ENCODE measurements at places on chromosomes 2 and 18.

DNA sequence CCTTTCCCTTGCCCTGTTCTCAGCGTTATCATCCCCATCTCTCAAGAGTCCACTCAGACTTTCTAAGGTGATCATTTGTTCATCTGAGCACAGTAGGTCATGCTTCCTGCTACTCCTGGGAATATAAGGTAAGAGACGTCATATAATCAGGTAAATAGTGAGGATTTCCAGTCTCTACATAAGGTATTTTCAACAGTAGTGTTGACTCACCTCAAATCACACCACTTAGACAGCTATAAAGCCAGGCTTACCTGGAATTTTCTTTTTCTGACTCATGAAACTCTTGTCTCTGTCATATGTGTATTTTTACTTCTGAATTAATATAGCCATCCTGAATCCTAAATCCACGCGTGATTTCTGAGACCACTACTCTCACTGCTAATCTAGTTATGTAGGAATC lies 443.2 kb downstream of the ARHGAP15 start:
- DNase-seq = no peak

DNA sequence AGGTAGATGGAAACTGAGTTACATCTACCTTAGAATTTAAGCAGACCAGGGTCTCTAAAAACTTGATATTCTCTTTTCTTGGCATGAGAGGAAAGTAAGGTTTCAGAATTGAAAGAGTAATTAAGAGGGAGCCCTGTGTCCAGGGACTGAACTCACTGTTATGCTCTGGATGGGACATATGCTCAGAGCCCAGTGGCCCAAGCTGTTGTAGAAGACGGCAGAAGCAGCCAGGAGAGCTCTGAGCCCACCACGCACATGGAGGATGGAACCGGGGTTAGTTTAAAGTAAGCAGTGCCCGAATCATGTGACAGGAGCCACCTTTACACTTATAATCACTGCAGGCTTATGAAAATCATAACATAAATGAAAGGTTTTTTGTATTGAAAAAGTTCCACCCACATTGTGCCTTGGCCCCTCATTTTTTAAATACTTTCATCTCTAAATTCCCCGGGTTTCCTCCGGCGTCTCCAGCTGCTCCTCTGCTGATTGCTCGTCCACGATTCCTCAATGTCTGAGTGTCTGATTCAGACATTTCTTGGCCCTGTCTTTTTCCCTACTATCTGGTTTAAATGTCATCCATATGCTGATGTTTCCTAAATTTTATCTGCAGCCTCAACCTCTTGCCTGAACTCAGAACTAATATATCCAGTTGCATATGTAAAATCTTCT lies 36.1 kb upstream of the SPTBN1 start:
- no peak for DNase-seq

DNA sequence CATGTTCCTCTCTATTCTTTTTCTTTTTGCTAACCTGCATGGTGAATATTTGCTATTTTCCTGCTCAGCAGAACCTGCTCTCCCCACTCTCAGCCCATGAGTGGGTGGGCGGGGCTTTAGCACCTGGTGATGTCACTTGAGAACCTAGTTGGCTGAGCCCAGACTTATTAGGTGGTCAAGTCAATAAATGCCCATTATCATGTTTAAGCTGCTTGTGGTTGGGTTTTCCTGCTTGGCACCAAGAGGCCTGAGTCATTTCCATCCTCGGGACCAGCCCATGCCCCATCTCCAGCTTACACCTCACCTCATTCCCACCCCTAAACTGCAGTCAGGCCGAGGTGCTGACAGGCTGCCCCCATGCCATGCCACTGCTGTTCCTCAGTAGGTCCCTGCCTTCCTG lies 226.6 kb downstream of the ANKRD30B start:
- DNase-seq = no peak

- DNase-seq = no peak
These were observed 518.3 kb downstream of the XIRP2 start for GRCh38 chr2:167406558-167406957.

DNA sequence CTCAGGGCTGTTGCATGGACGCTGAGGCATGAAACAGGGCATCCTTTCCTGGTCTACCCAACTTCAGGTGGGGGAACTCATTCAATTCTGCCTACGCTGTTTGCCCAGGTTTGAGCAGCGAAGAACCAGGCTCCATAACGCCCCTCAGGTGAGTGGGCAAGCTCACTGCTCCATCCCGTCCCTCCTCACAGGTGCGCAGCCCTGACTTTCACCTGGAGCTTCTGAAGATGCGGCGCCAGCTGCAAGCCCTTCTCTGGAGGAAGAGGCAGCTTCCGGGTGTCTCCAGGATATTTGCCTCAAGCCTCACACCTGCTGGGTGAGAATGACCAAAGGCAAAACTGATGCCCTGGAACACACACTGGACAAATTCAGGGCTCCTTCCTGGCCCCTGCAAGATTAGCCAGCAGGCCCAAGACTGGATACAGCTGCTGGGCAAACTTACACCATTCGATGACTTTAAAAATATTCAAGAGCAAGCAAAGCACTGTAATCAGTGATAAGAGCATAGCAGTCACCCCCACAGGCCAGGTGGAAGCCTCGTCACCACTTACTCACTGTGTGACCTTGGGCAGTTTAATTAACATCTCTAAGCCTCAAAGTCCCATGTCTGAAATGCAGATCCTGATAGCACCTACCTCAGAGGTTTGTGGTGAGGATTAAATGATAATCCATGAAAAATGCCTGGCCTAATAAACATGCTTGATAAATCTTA lies 97.7 kb downstream of the GYPC start:
- DNase-seq = no peak

DNA sequence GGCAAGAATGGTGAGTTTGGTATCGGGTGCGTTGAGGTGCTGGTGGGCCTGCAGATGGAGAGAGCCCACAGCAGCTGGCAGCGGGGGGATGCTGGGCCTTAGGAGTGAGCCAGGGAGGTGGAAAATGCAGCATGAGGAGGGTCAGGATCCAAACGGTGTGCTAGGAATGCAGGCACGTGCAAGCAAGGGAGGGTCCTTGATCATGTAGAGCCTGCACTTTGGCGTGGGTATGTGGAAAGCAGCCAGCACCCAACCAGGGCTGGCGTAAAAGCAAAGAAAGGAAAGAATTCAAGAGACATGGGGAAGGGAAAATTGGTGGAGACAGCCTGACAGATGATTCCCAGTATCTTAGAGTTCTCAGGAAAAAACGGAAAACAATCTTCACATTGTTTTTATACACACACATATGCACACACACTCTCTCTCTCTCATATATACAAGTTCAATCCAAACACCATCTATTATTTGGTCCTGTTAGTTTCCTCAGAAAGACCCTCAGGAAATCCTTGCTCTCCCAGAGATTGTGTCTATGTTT lies 46.3 kb downstream of the LTBP1 start:
- DNase-seq = no peak

DNA sequence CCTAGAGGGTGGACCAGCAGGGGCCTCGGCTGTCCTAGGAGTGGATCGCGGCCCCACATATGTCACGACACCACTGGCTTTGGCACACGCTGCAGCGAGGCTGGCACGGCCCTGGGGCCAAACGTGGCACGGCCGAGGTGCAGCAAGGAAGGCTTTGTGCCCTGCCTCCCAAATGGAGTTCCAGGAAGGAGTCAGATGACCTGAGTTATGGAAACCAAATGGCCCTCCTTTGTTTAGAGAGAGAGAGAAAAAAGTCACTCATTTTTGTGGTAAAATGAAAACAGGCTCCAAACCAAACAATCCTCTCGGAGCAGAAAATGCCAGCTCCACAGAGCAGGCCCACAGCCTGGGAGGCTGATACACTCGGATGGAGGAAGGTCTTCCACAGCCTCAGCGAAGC lies 105.6 kb downstream of the ANTXR1 start:
- no peak for DNase-seq

GRCh38 chr2:119760956-119761275 lies 1.2 kb downstream of the PTPN4 start:
- DNase-seq = no peak

DNA sequence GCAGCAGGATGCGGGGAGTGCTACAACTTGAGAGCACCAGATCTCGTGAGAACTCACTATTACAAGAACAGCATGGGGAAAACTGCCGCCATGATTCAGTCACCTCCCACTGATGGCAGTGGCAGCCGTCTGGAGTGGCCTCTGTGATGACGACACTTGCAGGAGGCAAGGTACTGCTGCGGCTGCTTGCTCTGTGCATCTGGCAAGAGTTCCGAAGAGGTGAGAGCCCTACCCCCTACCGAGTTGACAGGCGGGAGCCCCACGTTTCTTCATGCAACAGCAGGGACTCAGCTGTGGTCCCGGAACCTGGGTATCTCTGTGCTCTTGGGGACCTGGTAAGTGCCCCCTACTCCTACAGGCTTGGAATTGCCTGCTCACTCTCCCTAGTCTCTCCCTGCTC lies 1672.7 kb upstream of the TMEFF2 start:
- no peak for DNase-seq

- no peak for DNase-seq
These were observed 82.6 kb upstream of the ALPP start for GRCh38 chr2:232295971-232296370.

DNA sequence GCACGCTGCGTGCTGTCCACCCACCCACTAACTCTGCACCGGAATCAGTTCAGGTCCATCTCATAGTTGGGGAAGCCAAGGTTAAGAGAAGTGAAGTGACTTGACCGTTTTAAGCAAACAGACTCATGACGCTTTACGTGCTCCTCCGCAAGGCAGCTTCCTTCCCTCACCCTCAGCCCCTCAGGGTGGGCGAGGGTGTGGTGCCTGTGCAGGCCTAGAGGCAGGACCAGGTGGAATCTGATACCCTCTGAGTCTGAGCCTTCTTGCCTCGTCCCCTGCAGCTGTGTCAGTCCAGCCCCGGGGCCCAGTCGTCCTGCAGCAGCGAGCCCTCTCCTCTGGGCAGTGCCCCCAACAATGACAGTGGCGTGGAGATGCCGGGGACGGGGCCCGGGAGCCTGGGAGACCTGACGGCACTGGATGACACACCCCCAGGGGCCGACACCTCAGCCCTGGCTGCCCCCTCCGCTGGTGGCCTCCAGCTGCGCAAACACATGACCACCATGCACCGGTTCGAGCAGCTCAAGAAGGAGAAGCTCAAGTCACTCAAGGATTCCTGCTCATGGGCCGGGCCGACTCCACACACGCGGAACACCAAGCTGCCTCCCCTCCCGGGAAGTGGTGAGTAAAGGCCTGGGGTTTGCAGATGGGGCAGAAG lies 250.5 kb downstream of the GLI2 start:
- DNase-seq = no peak

DNA sequence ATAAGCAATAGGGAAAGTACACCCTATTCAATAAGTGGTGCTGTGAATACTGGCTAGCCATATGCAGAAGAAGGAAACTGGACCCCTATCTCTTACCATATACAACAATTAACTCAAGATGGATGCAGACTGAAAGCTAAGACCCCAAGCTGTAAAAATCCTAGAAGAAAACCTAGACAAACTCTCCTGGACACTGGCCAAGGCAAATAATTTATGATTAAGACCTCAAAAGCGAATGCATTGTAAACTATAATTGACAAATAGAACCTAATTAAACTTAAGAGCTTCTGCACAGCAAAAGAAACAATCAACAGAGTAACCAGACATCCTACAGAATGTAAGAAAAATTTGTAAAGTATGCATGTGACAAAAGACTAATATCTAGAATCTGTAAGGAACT lies 41.1 kb upstream of the ASXL3 start:
- no peak for DNase-seq

DNA sequence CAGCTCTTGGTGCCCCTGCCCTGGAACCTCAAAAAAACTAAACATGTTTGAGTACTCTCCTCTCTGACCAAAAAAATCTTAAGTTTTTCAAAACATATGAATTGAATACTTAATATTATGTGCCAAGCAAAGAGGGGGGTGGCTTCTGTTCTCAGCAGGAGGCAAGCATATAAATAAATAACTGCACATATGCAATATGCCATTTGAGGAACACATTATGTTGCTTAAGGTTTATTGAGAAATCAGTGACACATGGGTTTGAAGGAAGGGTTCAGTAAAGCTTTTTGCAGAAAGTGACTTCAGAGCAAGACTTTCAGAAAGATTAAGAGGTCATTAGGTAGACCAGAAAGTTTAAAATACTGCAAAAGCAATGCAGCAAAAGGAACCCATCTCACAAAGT lies 429.2 kb downstream of the TDRD15 start:
- no peak for DNase-seq

- no peak for DNase-seq
These were observed 458 bp downstream of the HYCC2 start for GRCh38 chr2:201070948-201071478.

- no peak for DNase-seq
These were observed 22.9 kb downstream of the TDRD15 start for GRCh38 chr2:21146638-21147037.

GRCh38 chr2:86552889-86553288 lies 10.4 kb downstream of the CHMP3 start:
- no peak for DNase-seq

DNA sequence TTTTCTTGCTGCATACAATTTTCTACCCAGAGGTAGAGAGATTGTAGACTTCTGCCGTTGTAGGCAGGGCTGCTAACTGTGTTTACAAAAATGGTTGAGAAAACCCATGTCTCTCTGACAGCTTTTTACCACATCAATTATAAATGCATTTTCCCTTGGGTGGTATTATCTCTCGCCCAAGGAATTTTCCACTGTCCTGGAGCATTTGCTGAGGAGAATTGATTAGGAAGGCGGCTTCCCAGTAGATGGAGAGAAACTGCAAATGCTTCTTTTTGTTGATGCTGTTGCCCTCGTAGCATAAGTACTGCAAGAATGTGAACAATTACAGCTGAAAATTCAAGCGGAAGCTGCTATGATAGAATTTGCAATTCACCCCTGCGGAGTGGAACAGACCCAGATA lies 1007.7 kb upstream of the KLHL29 start:
- DNase-seq = no peak

GRCh38 chr18:14914121-14914520 lies 166.1 kb downstream of the ANKRD30B start:
- no peak for DNase-seq

DNA sequence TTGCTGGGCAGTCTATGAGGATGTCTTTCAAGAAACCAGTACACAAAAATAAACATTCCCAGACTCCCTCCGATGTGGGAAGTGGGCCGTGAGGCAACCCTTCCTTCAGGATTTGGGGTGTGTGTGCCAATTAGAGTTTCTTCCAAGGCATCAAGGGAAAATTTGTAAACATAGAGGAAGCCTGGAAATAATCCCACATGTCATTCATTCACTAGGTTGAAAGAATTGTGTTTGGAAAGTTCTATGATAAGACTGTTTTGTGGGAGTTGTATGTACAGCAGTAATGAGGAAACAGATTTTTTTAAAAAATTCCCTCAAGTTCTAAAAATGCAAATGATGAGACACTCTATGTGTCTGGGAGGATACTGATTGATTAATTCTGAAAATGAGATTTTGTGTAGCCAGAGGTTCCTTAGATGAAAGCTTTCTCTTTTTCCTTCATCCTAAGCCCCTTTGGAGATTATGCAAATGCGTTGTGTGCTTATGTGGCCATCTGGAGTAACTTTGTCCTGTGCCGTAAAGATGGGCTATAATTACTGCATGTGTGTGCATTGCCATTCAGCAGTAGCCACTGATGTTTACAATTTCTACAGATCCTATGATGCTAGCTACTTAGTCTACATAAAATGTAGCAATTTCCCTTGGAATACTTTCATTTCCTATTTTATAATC lies 107.8 kb upstream of the TPO start:
- no peak for DNase-seq

GRCh38 chr2:233221378-233222063 lies 30.0 kb upstream of the ATG16L1 start:
- DNase-seq = no peak
